ENCODE measurements at places on chromosomes 7 and 10. TPM values are rescaled to one million over a fixed set of nuclear protein-coding genes. Genes with fewer than 3 reads are reported as not detected.
A peak's percentile ranks its signal among the peaks of the same experiment; 100 is the strongest.

- no peak overlapping the region for H3K27ac ChIP-seq
- peaks cover 7% of the 10 kb centered on the region for H3K27me3 ChIP-seq
- H3K4me3 ChIP-seq = no peak overlapping the region
- no peaks in the 10 kb centered on the region for H3K36me3 ChIP-seq
- peak; percentile 60 for DNase-seq
Measured at GRCh38 chr10:50554376-50554994, 69.3 kb downstream of the SGMS1 start.

DNA sequence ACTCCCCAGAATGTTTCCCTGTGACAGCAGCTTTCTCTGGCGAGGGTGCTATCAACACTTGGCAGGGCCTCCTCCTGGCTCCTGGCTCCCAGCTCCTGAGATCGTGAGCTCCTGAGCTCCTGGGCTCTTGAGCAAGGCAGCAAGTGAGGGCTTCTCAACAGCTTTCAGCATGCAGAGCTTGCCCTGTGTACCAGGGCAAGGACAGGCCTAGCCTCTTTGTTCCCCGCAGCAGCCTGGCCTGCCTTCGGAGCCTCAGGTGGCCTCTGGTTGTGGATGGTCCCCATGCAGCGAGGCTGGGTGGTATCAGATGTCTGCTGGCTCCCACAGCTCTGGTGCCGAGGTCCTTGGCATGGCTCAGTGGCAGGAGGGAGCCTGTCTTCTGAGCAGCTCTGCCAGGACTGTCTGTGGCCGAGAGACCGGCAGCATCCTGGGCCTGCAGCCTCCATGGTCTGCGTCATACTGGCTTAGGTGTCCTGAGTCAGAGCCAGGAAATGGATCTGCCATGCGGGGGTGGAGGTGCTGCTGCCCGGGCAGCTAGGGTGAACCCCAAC lies 44.2 kb downstream of the ZMIZ1 start:
- peak overlapping the region; percentile 66 for H3K27ac ChIP-seq
- H3K36me3 ChIP-seq = peaks cover 7% of the 10 kb centered on the region
- DNase-seq = peak; percentile 59
- no peaks in the 10 kb centered on the region for H3K27me3 ChIP-seq
- no peak overlapping the region for H3K4me3 ChIP-seq

DNA sequence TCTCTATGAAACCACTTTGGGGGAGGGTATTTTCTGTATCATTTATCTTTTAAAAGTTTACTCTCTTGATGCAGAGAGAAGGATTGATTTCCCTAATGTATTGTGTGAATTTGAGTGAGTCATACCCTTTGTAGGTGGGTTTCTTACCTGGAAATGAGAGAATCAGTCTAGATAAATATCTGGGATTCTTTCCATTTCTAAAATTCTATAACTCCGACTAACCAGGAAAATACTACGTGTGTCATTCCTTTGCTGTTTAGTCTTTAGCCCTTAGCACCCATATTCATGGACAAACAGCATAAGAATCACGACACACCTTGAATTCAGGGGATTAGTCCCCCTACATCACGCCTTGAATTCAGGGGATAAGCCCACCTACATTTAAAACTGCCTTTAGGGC lies 139.1 kb downstream of the GATA3 start:
- no peaks in the 10 kb centered on the region for H3K36me3 ChIP-seq
- no peaks in the 10 kb centered on the region for H3K27me3 ChIP-seq
- peaks cover 8% of the 10 kb centered on the region for H3K4me1 ChIP-seq
- H3K4me3 ChIP-seq = no peak overlapping the region
- DNase-seq = no peak

GRCh38 chr7:50229964-50230363 lies 74.6 kb upstream of the IKZF1 start:
- no peak overlapping the region for H3K4me3 ChIP-seq
- no peak overlapping the region for H3K27ac ChIP-seq
- H3K4me1 ChIP-seq = no peaks in the 10 kb centered on the region
- no peaks in the 10 kb centered on the region for H3K36me3 ChIP-seq
- H3K27me3 ChIP-seq = no peaks in the 10 kb centered on the region
- no peak for DNase-seq

DNA sequence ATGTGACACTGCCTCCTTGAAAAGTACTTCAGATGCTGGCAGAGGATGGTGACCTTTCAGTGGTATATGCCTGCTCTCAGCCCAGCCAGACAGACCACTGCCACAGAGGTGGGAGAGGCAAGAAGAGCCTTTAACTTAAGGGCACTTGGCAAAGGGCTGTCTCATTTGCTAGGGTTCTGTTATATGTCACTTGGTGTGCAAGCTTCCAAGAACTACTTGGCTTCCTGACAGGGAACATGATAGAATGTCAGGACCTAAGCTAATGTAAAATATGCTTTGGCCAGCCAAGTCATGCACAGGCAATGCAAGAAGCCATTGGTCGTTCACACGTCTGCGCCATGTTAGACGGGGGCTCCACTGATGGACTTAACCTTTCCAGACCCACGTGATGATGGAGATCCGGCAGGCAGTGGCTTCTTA lies 54.7 kb downstream of the RBM20 start:
- H3K36me3 ChIP-seq = no peaks in the 10 kb centered on the region
- H3K27ac ChIP-seq = no peak overlapping the region
- H3K4me1 ChIP-seq = peaks cover 12% of the 10 kb centered on the region
- no peak for DNase-seq

GRCh38 chr10:15122477-15123030 lies 25.4 kb downstream of the RPP38 start:
- H3K4me3 ChIP-seq = no peak overlapping the region
- DNase-seq = no peak
- peaks cover 73% of the 10 kb centered on the region for H3K36me3 ChIP-seq
- no peaks in the 10 kb centered on the region for H3K4me1 ChIP-seq
- H3K27ac ChIP-seq = no peak overlapping the region
- H3K27me3 ChIP-seq = no peaks in the 10 kb centered on the region

DNA sequence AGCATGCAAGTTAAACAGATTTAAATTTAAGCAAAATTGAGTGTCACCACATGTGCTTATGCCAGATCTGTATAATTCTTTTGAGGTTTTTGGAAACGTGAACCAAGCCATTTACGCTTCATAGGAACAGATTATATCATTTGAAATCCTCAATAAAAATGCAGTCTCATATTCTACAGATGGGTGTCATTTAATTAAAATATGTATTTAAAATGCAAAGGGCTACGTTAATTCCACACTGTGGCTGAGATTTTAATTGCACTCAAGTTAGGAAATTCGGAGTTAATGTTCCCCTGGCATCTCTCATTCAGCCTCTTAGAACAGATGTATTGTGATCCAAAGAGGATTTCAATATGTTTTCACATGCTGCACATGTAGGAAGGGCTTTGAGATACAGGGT lies 164.5 kb upstream of the LRGUK start:
- H3K36me3 ChIP-seq = no peaks in the 10 kb centered on the region
- H3K27me3 ChIP-seq = no peaks in the 10 kb centered on the region
- H3K4me3 ChIP-seq = no peak overlapping the region
- H3K27ac ChIP-seq = no peak overlapping the region
- DNase-seq = no peak

- H3K27ac ChIP-seq = no peak overlapping the region
- H3K27me3 ChIP-seq = no peaks in the 10 kb centered on the region
- no peak overlapping the region for H3K4me3 ChIP-seq
- peaks cover 84% of the 10 kb centered on the region for H3K36me3 ChIP-seq
Measured at GRCh38 chr7:100556541-100556940, 17.2 kb downstream of the SAP25 start.

DNA sequence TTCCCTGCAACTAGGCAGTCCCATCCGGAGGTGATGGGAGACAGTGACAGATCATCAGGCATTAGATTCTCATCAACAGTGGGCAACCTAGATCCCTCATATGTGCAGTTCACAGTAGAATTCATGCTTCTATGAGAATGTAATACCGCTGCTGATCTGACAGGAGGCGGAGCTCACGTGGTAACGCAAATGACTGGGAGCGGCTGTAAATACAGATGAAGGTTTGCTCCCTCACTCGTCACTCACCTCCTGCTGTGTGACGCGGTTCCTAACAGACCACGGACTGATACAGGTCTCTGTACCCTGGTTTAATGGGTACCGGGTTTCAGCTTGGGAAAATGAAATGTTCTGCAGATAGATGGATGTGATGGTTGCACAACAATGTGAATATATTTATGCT lies 47.8 kb upstream of the PIK3AP1 start:
- no peaks in the 10 kb centered on the region for H3K27me3 ChIP-seq
- DNase-seq = no peak
- no peak overlapping the region for H3K4me3 ChIP-seq
- H3K4me1 ChIP-seq = no peaks in the 10 kb centered on the region
- H3K27ac ChIP-seq = no peak overlapping the region

- no peak overlapping the region for H3K27ac ChIP-seq
- no peak overlapping the region for H3K4me3 ChIP-seq
- no peaks in the 10 kb centered on the region for H3K27me3 ChIP-seq
- no peak for DNase-seq
- H3K36me3 ChIP-seq = no peaks in the 10 kb centered on the region
Measured at GRCh38 chr10:110323503-110323902, 18.8 kb upstream of the SMNDC1 start.

- peak; percentile 57 for DNase-seq
- H3K4me1 ChIP-seq = no peaks in the 10 kb centered on the region
- no peaks in the 10 kb centered on the region for H3K27me3 ChIP-seq
- H3K27ac ChIP-seq = no peak overlapping the region
Measured at GRCh38 chr7:39810204-39810642, 139.8 kb upstream of the CDK13 start.

DNA sequence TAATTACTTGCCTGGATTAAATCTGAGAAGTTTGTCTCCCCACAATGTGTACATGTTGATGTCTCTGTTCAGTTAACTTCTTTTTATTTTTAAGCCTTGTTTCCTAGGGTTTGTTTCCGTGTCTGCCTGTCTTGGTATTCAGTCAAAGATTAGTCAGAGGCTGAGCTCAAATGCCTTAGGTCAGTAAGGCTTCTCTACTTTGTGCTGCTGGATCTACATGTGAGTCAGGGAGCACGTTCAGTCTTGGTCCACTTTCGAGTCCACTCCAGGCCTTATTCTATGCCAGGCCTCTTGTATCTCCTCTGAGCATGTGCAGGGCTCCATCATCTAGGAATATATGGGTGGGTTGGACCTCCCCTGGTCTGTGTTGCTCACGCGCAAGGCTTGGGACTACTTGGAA lies 93.3 kb upstream of the FZD8 start:
- H3K27ac ChIP-seq = no peak overlapping the region
- H3K4me1 ChIP-seq = no peaks in the 10 kb centered on the region
- no peaks in the 10 kb centered on the region for H3K36me3 ChIP-seq
- no peaks in the 10 kb centered on the region for H3K27me3 ChIP-seq
- DNase-seq = no peak
- no peak overlapping the region for H3K4me3 ChIP-seq

DNA sequence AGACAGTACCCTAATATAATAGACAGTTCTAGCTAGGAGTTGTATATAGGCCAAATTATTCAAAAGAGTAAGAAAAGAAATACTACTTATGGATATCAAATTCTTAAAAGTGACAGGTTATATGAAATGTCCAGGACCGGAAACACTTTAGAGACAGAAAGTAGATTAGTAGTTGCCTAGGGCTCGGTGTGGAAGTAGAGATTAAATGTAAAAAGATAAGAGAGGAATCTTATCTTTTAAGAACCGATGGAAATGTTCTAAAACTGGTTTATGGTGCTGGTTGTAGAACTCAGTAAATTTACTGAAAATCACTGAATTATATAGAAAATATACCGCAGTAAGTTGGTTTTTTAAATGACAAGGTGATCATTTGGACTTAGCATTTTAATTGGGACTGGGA lies 147.5 kb upstream of the ASAH2 start:
- DNase-seq = no peak
- H3K4me1 ChIP-seq = peaks cover 3% of the 10 kb centered on the region
- H3K27me3 ChIP-seq = no peaks in the 10 kb centered on the region

DNA sequence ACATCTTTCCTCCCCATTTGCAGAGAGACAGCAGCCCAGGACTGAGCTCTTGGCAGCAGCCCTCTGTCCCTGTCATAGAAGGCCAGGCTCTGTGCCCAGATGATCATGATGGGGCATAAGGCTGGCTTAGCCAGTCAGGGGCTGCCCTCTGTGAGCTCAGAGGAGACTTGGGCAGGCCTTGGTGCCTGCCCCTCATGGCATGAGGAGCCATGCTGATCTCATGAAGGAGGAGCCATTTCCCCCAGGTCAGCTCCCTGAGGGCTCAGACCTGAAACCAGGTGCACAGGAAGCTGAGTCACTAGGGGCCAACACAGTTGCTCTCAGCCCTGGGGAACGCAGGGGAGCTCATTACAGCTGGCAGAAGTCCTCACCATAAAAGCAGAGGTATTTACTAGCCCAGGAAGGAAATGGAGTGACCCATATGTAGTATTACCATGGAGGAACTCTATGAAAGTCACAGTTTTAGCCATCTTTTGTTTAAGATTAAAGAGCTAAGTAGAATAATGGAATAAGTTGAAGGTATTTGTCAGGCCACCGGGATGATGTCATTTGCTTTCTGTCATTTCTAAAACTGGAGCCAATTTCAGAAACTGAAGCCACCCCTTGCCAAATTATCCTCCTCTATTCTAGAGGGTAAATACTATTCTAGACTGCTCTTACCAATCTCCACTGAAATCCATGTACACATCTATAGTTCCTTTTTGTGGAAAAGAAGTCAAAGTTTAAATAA lies 362.4 kb upstream of the ZNF32 start:
- H3K4me1 ChIP-seq = peaks cover 4% of the 10 kb centered on the region
- DNase-seq = no peak
- H3K4me3 ChIP-seq = no peak overlapping the region
- H3K27ac ChIP-seq = no peak overlapping the region
- no peaks in the 10 kb centered on the region for H3K36me3 ChIP-seq

- peak within 1 kb of the TSS; percentile 27 for H3K27ac ChIP-seq
- H3K36me3 ChIP-seq = no peaks in the 10 kb centered on the region
- peak; percentile 94 for DNase-seq
- H3K27me3 ChIP-seq = no peaks in the 10 kb centered on the region
- peak within 1 kb of the TSS; percentile 98 for H3K4me3 ChIP-seq
Measured at GRCh38 chr10:11017570-11018431, at the start of gene CELF2. Gene CELF2 (plus strand): TSS chr10:11017872. CDS start chr10:11018090, 218 bp downstream.

DNA sequence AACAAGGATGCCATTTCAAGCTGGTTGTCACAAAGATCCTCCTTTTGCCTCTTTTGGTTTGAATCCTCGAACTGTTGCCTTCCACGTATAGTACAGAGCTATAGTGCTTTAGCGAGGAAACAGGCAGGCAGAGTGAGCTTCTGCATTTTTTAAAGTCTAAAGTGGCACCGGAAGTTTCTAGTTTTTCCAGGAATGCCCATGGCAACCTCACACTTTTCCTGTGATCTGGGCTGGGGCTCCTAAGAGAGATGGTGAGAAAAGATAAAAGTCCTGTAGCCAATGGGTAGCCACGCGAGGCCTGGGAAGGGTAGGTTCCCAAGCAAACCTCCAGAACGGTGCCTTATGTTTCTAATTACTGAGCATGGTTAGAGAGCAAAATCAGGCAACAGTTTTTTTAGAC lies 76.7 kb downstream of the CALD1 start:
- H3K4me1 ChIP-seq = no peaks in the 10 kb centered on the region
- H3K4me3 ChIP-seq = no peak overlapping the region
- no peaks in the 10 kb centered on the region for H3K27me3 ChIP-seq
- peaks cover 4% of the 10 kb centered on the region for H3K36me3 ChIP-seq
- H3K27ac ChIP-seq = no peak overlapping the region

- peaks cover 6% of the 10 kb centered on the region for H3K36me3 ChIP-seq
- no peaks in the 10 kb centered on the region for H3K27me3 ChIP-seq
- peak overlapping the region; percentile 38 for H3K4me3 ChIP-seq
- no peak overlapping the region for H3K27ac ChIP-seq
Measured at GRCh38 chr10:99927721-99928280, 81.9 kb downstream of the DNMBP start.

Gene HOXA7
- not detected for total RNA-seq

Gene NANOS1
- total RNA-seq = 0.90 TPM

Gene ANKRD30A
- not detected for total RNA-seq

Gene FAM25G
- total RNA-seq = not detected

Gene DGKB
- 5.1 TPM for total RNA-seq

Gene AHCYL2
- total RNA-seq = 28.7 TPM

Measured in endodermal cell (in vitro differentiated cells).